ENCODE measurements at places on chromosomes 3 and 15.

DNA sequence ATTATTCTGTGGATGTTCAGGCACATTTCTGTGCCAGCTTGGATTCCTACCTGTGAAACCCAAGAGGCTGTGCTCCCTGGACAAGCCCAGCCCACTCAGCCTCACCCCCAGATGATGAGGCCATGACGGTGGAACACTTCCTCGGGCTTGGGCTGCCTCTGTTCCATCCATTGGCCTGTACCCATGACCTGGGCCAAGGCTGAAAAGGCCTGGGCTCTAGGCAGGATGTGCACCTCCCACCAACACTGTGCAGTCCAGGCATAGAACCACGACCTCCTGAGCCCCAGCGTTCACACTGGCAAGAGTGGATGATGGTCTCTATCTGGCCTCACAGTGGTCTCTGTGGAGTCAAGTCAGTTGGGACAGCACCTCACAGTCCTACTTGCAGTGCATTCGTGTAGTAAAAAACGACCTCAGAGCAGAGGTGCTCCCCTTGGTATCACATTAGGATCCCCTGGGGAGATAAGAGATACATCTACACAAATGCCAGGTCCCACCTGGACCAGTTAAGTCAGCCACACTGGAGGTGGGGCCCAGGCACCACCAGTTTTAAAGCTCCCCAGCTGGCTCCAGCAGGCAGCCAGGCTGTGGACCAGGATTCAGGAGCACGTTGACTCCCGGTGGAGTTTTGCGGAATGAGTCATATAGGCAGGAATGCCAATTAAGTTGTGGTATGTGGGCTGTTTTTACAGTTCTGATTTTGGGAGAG lies 39.0 kb upstream of the IGF1R start:
- no peak for DNase-seq

GRCh38 chr3:143822374-143822773 lies 25.9 kb downstream of the SLC9A9 start:
- DNase-seq, result no peak

- no peak for DNase-seq
These were observed 323.5 kb downstream of the ERC2 start for GRCh38 chr3:56144805-56145204.

- DNase-seq, result no peak
These were observed 29.2 kb downstream of the PLXNA1 start for GRCh38 chr3:127012091-127012490.

DNA sequence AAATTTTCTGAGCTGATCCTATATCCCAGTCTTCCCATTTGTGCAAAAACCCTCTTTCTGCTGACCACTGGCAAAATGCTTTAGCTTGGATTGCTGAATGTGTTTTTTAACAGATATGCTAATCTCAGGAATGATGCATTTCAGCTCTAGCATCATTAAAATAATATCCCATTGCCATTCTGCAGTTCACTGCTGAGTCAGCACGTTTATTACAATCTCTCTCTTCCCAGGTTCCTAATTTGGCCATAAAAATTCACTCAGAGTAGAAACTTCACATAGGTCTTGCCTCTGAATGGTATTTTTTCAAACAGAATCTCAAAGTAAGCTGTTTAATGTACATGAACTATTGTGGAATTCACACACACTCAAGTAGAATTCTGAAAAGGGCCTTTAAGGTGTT lies 509.6 kb upstream of the SUCLG2 start:
- DNase-seq, result no peak

DNA sequence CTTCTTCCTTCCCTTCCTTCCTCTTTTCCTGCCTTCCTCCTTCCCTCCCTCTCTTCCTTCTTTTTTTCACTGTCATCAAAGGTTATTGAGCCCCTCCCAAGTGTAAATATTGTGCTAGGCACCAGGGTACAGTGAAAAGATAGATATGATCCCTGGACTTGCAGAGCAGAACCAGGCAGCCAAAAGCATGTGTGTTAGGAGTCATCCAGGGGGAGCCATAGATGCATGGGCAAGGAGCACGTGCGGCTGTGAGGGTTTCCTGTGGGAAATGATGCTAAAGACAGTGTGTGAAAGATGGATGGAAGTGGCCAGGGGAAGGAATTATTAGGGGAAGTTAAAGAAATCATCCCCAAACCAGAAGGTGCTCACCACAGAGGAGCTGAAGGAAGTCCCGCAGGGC lies 65.2 kb downstream of the NR2F2 start:
- DNase-seq, result no peak

GRCh38 chr15:83818591-83818990 lies 164.7 kb downstream of the ADAMTSL3 start:
- no peak for DNase-seq

Measured in sciatic nerve (tissue), 2 donors.